SJSA1 (cell line): ENCODE measurements at places on chromosomes 12 and 14. TPM values are rescaled to one million over a fixed set of nuclear protein-coding genes. Genes with fewer than 3 reads are reported as not detected.

- no peak for DNase-seq
- H3K27ac ChIP-seq = no peak overlapping the region
- H3K4me3 ChIP-seq = no peak overlapping the region
- H3K36me3 ChIP-seq = no peaks in the 10 kb centered on the region
Observed at GRCh38 chr12:8818526-8818925, 3.9 kb upstream of the A2ML1 start.

DNA sequence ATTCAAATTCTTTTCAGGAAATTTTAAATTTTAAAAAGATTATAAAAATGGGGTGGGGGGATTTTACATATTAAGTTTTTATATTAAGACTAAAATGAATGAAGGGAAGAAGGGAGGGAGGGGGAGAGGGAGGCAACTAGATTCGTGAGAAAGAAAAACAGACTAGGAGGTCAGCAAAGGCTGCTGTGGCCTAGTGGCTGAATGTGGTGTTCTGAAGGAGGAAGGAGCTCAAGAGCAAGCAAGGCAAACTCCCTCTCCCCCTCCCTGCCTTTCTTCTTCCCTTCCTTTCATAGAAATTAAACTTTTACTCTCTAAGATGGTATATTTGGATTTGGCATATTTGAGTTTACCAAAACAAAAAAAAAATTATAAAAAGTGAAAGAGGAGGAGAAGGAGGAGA, 18.1 kb downstream of the DYRK2 start:
- H3K4me3 ChIP-seq = no peak overlapping the region
- no peak for DNase-seq
- H3K4me1 ChIP-seq = peaks cover 48% of the 10 kb centered on the region

GRCh38 chr14:37889087-37889486, 293.7 kb downstream of the TTC6 start:
- no peaks in the 10 kb centered on the region for H3K36me3 ChIP-seq
- H3K4me3 ChIP-seq = no peak overlapping the region
- H3K27me3 ChIP-seq = no peaks in the 10 kb centered on the region
- no peaks in the 10 kb centered on the region for H3K4me1 ChIP-seq
- no peak for DNase-seq

DNA sequence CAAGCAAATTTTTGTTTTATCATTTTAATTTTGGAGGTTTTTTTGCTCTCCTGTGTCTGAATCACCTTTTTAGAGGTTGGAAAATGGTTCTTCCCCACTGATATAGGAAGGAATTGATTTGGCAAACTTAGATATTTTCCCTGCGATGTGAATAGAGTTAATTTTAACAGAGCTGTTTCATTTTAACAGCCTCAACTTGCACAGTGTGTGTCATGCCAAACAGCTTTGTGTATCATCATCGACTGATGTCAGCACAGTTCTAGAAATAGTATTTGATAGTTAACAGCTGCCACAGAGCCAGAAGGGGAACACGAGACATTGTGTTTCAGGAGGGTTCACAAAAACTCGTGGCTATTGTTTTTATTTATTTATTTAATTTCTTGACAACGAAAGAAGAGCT, 243.1 kb upstream of the FOXN3 start:
- DNase-seq = no peak
- no peaks in the 10 kb centered on the region for H3K27me3 ChIP-seq
- no peaks in the 10 kb centered on the region for H3K36me3 ChIP-seq
- H3K4me1 ChIP-seq = no peaks in the 10 kb centered on the region
- no peak overlapping the region for H3K4me3 ChIP-seq

DNA sequence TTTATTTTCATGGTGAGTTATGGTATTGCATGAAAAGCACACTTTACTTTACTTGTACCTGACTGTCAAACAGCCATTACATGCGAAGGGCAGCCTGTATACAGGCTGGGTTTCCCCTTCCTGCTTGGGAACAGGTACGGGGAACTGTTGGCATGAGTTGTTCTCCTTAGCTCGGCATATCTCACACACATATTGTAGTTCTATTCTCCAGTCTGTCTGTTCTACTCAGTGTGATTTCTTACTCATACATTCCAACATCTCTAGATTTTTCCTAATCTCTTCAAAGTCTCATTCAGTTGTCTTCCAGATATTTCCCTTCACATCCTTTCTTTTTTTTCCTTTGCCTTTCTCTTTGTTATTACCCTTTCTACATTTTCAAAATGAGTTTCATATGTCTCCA, 83.9 kb downstream of the HMGA2 start:
- no peaks in the 10 kb centered on the region for H3K4me1 ChIP-seq
- DNase-seq = no peak
- no peaks in the 10 kb centered on the region for H3K27me3 ChIP-seq
- H3K4me3 ChIP-seq = no peak overlapping the region
- H3K27ac ChIP-seq = no peak overlapping the region
- no peaks in the 10 kb centered on the region for H3K36me3 ChIP-seq

GRCh38 chr12:112788205-112788604, 3.3 kb upstream of the RPH3A start:
- no peak overlapping the region for H3K27ac ChIP-seq
- H3K36me3 ChIP-seq = no peaks in the 10 kb centered on the region
- H3K27me3 ChIP-seq = no peaks in the 10 kb centered on the region
- no peak overlapping the region for H3K4me3 ChIP-seq
- no peaks in the 10 kb centered on the region for H3K4me1 ChIP-seq

Gene GDF3
- not detected in 2 replicates for total RNA-seq

Gene CRIP1
- total RNA-seq = 0.39 TPM in 1 of 2 replicates, not detected in the other

Gene TRPV4
- 0.16 TPM in 1 of 2 replicates, not detected in the other for total RNA-seq

Gene CMA1
- total RNA-seq = not detected in 2 replicates

Gene C3AR1
- 0.13 and 1.9 TPM in 2 replicates for total RNA-seq

Gene CHGA
- total RNA-seq = not detected in 2 replicates

Gene PAPLN
- total RNA-seq = 0.38 and 2.4 TPM in 2 replicates
